ENCODE measurements at places on chromosomes 7 and 10. TPM values are rescaled to one million over a fixed set of nuclear protein-coding genes. Genes with fewer than 3 reads are reported as not detected.

RARRES2 gene
- 447 TPM for total RNA-seq

ZDHHC4 gene
- 51.0 TPM for total RNA-seq

DNA sequence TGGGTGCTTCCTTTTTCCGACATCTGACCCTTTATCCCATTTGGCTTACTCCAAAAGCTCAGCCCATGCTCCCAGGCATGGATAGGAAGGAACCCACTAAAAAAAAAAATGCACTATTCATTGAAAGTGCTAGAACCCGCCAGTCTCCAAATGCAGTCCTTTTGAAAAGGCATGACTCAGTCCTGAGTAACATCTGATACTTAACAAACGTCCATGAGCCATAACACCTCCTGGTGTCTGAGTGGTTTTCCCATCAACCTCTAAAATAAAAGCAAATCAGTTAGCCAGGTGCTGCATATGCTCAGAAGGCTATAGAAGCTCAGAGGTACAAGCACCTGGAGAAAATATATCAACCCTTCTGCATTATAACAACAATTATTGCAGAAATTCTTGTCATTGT, 45.0 kb upstream of the CACUL1 start:
- DNase-seq, result no peak
- no peak overlapping the region for H3K27ac ChIP-seq
- H3K36me3 ChIP-seq, result no peaks in the 10 kb centered on the region
- H3K4me1 ChIP-seq, result peaks cover 23% of the 10 kb centered on the region
- no peak overlapping the region for H3K4me3 ChIP-seq
- no peaks in the 10 kb centered on the region for H3K27me3 ChIP-seq

UCMA gene
- total RNA-seq, result not detected

- H3K36me3 ChIP-seq, result no peaks in the 10 kb centered on the region
- H3K27me3 ChIP-seq, result no peaks in the 10 kb centered on the region
- no peak for DNase-seq
- H3K4me3 ChIP-seq, result no peak overlapping the region
These were observed 57.7 kb upstream of the FAM20C start for GRCh38 chr7:134561-135256.

GRCh38 chr7:81715984-81716588, 53.8 kb downstream of the HGF start:
- no peak overlapping the region for H3K4me3 ChIP-seq
- H3K27ac ChIP-seq, result no peak overlapping the region

DNA sequence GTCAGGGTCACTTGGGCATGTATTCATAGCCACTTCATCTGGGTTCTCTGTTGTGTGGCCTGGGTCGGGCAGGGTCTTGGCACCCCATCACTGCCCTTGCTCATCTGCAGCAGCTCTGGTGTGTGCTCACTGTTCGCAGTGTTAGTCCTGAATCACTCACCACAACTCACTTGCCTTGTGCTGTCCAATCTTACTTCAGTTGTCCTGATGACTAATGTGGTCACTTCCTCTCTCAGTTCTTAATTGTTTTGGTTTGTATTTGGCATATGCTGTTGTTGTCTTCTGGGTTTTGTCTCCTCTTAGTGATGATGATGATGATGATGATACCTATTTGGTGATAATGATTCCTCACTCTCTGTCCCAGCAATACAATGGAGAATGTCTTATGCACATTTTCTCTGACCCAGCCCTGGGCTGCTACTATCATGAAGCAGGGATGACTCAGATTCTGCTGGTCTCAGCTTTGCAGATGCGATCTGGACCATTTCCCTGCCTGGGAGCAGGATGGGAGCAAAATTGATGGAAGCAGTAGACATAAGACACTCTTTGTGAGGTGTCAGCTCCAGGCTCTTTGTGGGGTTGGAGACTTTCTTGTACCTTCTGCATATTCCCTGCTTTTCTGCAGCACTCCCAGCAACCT, 17.0 kb downstream of the ADRA2A start:
- no peaks in the 10 kb centered on the region for H3K36me3 ChIP-seq
- DNase-seq, result no peak
- no peaks in the 10 kb centered on the region for H3K27me3 ChIP-seq
- no peak overlapping the region for H3K4me3 ChIP-seq

GRCh38 chr7:37683246-37684120, at the start of gene GPR141:
TSS of gene GPR141 (plus strand) at chr7:37683766. CDS start at chr7:37740394, 56,628 bp downstream.
- no peak for DNase-seq
- no peak within 1 kb of the TSS for H3K4me3 ChIP-seq
- H3K27ac ChIP-seq, result no peak within 1 kb of the TSS
- no peaks in the 10 kb centered on the region for H3K4me1 ChIP-seq
- no peaks in the 10 kb centered on the region for H3K27me3 ChIP-seq

DNA sequence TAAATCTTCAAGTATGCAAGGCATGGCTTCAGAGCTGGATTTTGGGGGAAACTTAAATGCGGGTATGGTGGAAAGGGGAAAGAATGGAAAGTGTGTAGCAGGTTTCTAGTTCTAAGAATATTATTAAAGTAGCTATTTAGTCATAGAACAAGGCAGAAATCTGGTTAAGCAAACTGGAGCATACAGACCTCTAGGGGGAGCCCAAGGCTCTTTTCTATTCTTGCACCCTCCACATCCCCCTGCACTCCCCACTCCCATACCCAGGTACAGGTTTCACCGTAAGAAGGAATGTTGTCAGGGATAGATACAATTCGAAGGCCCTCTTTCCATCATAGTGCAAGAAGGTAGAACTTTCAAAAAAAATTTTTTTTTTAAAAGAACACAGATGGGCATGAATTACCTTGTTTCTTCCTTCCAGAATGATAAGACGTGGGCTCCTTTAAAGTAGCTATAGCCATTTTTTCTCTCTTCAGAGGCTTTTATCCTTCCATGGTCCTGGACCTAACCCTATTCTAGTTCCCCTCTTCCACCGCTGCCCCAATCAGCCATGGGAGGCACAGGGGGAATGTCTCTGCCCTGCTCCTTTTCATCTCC, 41.5 kb upstream of the SMIM30 start:
- H3K4me3 ChIP-seq, result no peak overlapping the region
- no peak for DNase-seq
- H3K36me3 ChIP-seq, result no peaks in the 10 kb centered on the region
- H3K27me3 ChIP-seq, result no peaks in the 10 kb centered on the region
- no peak overlapping the region for H3K27ac ChIP-seq
- H3K4me1 ChIP-seq, result no peaks in the 10 kb centered on the region

DNA sequence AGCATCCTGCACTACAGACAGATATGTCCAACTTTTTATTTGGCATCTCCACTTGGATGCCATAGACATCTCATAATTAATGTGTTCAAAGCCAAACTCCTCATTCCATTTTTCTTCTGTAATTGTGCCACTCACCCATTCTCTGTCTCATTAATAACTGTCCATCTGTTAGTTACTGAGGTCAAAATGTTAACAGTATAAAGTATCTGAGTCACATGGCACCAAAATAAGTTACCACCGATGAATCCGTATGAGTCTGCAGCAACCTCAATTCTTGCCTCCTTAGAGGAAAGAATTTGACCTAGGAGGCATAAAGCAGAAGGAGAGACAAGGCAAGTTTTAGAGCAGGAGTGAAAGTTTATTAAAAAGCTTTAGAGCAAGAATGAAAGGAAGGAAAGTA, 16.5 kb upstream of the NT5C3A start:
- H3K27me3 ChIP-seq, result no peaks in the 10 kb centered on the region
- H3K4me1 ChIP-seq, result no peaks in the 10 kb centered on the region
- no peaks in the 10 kb centered on the region for H3K36me3 ChIP-seq
- no peak for DNase-seq
- H3K27ac ChIP-seq, result no peak overlapping the region
- no peak overlapping the region for H3K4me3 ChIP-seq

Measured in sigmoid colon (tissue), 7 donors.